ENCODE measurements at places on chromosomes 16 and 17.
A peak's percentile ranks its signal among the peaks of the same experiment; 100 is the strongest.

DNA sequence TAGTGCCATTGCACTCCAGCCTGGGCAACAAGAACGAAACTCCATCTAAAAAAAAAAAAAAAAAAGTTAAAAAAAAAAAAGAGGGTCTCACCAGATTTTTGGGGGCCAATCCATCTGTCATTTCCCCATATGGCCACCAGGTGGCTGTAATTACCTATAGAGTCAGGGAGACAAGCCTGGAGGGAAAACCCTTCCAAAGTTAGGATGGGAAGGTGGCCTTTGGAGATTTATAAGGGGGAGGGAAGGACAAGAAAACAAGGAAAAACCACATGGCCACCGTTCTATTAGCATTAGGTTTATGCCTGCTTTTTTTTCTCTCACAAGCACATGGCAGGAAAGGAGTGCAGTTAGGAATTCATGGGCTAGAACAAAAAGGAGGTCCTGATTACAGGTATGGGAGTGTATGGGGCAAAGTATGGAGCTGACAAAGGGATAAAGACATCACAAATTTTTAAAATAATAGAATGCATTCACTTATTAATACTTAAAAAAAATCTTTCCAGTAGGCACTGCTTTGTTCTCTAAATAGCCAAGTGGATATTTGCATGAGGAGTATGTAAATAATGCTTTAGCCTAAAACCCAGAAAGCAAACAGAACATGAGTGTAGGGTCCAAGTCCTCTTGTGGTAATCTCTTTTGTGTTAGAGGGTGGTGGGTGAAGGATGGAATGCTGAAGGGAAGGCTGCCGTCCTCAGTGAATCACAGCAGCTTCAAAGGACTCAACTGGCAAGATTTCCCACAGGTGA is 5.1 kb downstream of the CYB5D1 start:
- DNase-seq, result peak; percentile 75

DNA sequence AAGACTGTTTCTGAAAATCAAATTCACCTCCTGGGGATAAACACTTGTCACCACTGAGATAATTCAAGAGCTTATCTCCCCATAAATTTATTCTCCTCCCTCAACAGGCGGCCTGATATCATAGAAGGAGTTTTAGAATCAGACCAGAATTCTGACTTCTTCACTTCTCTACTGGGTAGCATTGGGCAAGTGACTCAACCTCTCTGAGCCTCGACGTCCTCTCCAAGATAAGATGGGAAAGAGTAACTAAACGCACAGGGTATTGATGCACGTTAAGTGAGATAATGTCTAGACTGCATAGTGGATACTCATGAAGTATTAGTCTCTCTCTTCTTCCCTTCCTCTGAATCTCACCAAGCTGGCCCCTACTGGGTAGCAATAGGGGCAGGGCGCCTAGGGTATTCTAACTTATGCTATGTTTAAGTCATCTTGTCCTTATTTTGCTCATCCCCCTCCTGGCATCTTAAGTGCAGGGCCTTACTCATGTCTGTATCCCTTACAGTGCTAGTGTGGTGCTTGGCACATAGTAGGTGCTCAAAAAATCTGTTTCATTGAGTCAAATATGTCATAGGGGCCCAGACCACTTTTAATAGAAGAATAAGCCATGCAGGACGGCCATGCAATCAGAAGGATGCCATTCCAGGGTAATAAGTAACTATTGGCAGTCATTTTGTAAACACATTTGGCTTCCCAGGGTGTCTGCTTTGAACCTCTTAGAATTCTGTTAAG is 476.4 kb upstream of the CCL2 start:
- no peak for DNase-seq

DNA sequence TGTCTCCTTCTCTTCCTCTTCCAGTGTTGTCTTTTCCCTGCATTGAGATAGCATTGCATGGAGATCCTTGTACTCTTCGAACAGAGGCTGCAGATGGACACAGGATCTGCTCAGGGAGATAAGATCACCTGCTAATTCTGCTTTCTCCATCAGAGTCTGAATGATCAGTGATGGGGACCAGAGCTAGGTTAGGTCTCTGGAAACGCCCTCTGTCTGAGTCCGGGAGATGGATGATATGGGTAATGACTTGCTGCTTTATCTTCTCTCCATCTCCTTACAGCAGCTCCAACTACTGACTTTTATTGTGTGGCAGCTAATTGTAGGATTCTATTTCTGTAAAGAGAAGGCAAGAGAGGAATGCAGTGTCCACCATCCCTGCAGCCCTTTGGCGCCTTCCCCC is 435.6 kb downstream of the WWOX start:
- DNase-seq, result no peak

DNA sequence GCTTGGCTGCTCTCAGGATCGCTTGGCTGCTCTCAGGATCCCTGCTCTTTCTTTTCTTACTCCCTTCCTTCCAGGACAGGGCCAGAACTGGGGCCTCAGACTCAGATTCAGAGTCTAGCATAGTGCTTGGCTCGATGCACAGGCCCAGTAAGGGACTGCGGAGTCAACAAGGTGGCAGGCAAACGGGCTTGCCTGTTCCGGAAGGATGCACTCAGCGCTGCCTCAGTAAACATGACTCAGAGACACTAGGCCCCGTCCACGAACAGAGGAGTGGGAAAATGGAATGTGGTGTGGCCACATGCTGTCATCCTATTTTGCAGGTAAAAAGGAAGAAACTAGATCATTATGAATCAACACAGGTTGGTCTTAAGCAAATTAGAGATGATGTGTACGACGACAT is 9.8 kb downstream of the SPHK1 start:
- DNase-seq, result no peak

GRCh38 chr17:50584749-50585148 is 24.2 kb downstream of the CACNA1G start:
- DNase-seq, result no peak

- no peak for DNase-seq
These were observed 191.8 kb downstream of the PARN start for GRCh38 chr16:14438256-14438655.

- peak; percentile 81 for DNase-seq
These were observed 118.2 kb upstream of the KCNJ18 start for GRCh38 chr17:21573961-21574610.

DNA sequence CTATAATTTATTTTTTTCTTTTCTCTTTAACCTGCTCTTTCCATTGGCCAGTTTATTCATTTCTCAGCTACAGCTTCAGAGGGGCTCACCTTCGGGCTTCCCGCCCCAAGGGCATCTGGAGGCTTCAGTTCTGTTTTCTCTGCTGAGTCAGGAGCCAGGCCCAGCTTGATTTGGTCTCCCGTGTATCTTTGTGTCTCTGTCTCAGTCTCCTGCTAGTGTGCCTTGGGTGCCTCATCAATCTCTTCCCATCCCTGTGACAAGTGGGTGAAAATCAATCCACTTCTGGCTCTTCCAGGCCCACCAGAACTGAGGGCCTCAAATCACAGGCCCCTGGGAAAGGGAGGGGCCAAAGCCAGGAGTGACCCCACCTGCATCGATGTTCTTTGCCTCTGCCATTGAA is 72.1 kb downstream of the CCDC182 start:
- DNase-seq, result no peak

DNA sequence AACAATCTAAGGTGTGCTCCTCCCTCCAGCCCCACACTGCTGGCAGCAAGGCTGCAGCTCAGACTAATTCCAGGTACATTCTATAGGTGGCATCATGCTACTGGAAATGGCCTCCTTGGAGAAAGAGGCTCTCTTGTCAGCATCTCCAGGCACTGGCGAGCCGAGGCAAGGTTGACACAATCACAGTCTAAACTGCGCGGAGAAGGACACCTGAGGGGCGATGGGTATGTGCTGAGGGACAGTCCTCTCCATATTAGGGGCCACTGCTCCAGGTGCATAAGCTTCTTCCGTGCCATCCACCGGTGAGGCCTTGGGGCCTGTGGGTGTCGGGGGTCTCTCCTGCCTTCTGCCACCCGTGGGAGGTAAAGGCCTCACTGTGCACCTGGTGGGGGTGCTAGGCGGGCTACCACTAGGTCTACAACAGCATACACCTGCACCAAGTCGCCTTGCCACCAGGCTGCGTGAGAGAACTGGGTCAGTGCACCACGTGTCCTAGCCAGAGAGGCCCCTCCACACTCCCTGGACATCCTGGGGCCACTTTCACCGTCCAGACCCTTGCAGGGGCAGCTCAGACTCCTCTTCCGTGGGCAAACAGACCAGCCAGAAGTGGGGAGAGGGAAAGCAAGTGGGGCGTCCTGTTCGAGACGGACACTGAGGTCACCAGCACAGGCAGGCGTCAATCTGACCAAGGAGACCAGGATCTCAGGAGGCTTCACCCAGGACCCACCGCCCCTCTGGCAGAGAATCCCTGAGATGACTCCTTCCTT is 12.1 kb upstream of the CBX8 start:
- DNase-seq, result peak; percentile 76

- no peak for DNase-seq
These were observed 114.9 kb downstream of the TRIM37 start for GRCh38 chr17:58991718-58992331.

- no peak for DNase-seq
These were observed 10.9 kb upstream of the SPNS3 start for GRCh38 chr17:4422864-4423263.

DNA sequence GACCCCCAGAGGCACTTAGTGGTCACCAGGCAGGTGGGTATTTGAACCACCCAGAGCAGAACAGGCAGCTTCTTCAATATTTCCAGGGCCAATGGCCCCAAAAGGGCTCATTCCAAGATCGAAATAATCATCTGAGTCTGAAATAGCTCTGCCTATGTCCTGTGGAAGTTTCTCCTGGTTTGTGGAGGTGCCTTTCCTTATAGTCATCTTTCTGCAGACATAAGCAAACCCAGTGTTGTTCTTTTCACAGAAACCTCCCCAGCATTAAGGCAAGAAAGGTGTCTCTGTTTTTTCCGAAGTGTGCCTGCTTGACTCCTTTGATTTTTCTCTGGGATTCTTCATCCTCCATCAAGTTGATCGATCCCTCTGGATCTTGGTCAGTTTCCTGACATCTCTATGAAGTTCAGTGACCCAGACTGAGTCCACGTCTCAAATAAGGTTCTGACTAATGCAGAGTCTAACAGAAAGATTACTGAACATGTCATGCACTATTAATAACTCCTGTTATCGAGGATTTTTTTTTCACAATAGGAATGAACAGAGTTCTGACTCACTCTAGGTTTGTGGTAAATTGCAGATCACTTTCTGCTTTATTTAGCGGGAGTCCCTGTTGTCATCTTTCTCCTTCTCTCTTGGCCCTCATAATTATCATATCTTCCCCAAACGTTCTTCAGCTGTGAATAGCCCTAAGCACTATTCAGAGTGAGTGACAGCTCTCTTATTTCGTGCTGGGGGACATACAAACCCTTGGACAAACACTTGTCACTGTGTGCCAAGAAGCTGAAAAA is 1.5 kb downstream of the LRRC3C start:
- DNase-seq, result no peak

GRCh38 chr17:40557531-40558299 is 7.6 kb downstream of the CCR7 start:
- DNase-seq, result no peak

GRCh38 chr16:2388875-2389433 is 40.3 kb upstream of the CCNF start:
- DNase-seq, result no peak

- no peak for DNase-seq
These were observed 126.6 kb downstream of the ANKRD11 start for GRCh38 chr16:89363621-89364393.

DNA sequence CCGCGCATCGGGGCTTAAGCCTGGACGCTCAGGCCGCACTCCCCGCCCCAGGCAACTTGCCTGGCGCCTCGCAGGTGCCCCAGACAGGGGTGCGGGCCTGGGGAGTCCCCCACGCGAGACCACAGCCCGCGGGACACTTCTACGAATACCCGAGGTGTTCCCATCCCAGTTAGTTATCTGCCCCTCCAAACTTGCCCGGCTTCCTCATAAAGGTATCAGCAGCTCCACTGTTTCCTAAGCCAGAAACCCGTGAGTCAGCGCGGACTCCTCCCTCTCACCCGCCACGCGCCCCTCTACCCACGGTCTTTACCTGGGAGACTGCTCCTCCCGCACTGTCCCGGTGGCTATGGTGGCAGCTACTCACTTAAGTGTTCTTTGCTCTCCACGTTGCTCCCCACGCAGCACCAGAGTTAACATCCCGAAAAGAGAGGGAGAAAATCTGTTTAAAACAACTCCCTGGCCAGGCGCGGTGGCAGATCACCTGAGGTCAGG is 1.0 kb upstream of the CREBBP start:
- no peak for DNase-seq

GRCh38 chr17:32481193-32481592 is 5.6 kb upstream of the CDK5R1 start:
- no peak for DNase-seq
